ENCODE measurements at places on chromosomes 7 and 10.

GRCh38 chr7:142717453-142717852 lies 31.8 kb upstream of the PRSS1 start:
- no peak for DNase-seq

DNA sequence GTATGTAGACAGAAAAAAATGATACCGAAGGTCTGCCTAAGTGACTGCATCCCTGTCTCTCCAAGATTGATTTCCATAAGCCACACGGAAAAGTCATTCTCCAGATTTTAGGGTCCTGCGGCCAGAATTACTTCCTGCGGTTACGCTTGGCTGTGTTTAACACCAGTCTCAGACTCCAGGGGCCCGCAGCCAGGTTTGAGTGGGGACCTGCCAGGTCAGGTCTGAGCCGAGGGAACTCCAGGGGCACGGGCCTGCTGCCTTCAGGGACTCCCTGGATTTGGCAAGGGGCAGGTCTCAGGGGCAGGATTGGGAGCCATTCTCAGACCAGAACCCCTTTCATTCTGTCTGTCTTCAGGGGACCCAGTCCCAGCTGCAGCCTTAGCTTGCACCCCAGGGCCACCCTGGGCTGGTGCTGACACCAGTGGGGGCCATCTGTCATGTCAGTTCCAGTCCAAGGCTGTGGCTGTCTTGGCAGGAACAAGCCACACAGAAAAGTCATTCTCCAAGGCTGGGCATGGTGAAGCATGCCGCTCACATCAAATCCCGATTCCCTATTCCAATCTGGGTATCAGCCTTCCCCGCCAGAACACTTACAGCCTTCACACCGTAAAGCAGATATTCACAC lies 39.0 kb downstream of the TMEM120A start:
- no peak for DNase-seq

DNA sequence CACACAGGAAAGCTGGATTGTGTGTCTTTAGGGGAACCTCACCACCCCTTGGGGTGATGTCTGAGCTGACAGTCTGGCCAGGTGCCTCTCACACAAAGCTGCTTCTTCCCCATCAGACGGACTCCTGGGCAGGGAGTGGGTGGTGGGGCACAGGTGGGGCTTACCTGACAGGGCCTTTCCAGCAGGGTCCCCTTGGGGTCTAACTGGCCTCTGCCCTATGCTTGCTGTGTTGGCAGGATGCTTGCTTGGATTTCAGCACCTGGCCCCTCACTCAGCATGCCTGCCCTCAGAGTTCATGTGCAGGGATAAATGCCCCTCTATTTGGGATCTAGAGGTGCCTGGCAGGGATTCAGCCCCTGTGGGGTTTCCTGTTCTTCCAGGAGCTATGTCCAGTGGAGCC lies 496.9 kb upstream of the ZMIZ1 start:
- no peak for DNase-seq

GRCh38 chr10:119713744-119714483 lies 11.9 kb upstream of the INPP5F start:
- no peak for DNase-seq

DNA sequence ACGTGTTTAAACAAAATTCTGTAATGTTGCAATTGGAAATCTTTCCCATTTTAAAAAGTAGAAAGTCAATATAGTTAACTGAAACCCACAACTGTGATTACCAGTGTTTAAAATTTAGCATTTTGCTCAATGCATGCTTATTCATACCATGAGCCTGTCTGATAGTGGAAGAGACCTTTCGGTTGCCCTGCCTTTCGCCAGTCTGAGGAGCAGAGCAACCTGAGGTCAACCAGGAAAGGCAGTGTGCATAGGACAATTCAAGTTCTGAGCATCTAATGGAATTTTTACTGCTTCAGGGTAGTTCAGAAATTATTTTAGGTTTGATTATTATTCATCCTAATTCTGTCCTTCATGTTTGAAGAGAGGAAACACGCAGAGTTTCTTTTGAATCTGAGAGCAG lies 100.8 kb downstream of the CUBN start:
- DNase-seq, result no peak

- no peak for DNase-seq
These were observed 64.6 kb downstream of the PRTFDC1 start for GRCh38 chr10:24887855-24888231.

- DNase-seq, result no peak
These were observed 255.0 kb upstream of the SP8 start for GRCh38 chr7:21041666-21042065.

DNA sequence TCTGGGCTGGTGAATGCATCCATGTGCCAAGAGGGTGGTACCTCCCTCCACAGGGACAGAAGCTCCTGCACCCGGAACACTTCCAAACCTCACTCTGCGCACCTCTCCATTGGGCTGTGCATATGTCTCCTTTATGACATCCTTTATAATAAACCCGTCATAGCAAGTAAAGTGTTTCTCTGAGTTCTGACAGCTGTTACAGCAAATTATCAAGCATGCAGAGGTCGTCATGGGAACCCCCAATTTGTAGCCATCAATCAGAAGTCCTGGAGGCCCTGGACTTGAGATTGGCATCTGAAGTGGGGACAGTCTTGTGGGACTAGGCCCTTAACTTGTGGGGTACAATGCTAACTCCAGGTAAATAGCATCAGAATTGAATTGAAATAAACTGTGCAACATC lies 29.4 kb upstream of the PARD3 start:
- no peak for DNase-seq

GRCh38 chr10:112313911-112314310 lies 30.7 kb downstream of the TECTB start:
- no peak for DNase-seq

DNA sequence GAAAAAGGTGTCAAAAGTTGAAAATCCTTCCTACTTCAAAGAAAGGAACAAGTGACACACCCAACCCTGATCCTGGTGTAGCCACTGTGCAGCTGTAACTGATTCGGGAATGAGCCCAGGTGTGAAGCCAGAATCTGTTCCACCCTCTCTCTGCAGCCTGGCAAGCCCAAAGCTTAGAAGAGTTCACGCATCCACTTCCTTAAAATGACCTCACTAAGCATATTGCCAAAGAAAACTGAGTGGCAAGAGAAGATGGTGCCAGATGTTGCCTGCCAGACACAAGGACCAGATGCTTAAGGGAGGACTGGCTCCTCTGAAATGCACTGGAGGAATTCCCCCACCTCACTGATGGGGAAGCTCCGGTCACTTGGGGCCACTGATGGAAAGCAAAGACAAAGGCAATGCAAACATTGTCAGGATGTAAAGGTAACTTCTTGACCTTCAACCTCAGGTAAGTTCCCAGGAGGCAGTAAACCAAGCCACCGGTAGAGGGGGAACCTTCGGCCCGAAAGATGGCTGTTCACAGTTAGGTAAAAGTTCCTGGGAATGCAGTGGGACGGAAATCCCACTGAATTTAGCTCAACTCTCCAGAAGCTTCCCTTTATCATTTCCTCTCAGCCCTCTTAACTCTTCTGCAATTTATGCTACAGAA lies 554.9 kb downstream of the KCNMA1 start:
- DNase-seq, result no peak

- no peak for DNase-seq
These were observed 113.4 kb downstream of the REEP3 start for GRCh38 chr10:63634488-63635065.

- no peak for DNase-seq
These were observed 145.1 kb downstream of the GRM8 start for GRCh38 chr7:127107601-127108007.

DNA sequence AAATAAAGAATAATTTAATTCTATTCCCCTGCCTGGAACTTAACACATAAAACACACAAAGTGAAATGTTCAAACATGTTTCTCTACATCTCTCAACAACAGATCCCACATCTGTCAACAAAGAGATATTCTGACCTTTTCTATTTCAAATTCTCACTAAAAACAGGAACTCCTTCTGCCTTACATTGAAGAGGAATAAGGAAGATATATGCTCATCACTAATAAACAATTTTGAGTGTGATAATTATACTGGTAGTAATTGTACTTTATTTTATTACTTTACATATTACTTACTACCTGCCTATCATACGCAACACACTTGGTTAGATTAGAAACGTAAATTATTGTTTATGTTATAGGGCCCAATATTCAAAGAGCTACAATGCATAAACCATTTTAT lies 13.4 kb downstream of the AKR1C2 start:
- no peak for DNase-seq

DNA sequence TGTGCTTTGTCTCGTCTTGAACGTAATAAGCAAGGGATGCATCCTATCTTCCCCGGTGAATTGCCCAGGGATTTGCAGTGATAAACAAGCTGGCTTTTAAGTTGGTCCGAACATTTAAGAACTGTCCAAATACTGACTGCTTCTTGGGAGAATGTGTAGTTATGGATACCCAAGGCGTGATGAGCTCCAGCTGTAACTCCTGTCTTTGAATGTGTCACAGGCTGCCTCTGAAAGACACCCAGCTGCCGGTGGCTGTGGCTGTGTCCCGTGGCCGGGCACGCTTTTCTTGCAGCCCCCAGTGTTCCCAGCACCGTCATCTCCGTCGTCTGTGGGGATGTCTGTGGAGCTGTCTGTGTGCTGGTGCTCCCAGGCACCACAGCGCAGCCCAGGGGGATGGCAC lies 118.1 kb downstream of the GLRX3 start:
- no peak for DNase-seq

Data from NCI-H187 treated with DMSO at 0.1 percent for 48 hours (cell line).